ENCODE measurements at places on chromosomes 12 and 14.

- DNase-seq = peak; percentile 91
Observed at GRCh38 chr12:64221651-64222008, 466 bp downstream of the KICS2 start.

DNA sequence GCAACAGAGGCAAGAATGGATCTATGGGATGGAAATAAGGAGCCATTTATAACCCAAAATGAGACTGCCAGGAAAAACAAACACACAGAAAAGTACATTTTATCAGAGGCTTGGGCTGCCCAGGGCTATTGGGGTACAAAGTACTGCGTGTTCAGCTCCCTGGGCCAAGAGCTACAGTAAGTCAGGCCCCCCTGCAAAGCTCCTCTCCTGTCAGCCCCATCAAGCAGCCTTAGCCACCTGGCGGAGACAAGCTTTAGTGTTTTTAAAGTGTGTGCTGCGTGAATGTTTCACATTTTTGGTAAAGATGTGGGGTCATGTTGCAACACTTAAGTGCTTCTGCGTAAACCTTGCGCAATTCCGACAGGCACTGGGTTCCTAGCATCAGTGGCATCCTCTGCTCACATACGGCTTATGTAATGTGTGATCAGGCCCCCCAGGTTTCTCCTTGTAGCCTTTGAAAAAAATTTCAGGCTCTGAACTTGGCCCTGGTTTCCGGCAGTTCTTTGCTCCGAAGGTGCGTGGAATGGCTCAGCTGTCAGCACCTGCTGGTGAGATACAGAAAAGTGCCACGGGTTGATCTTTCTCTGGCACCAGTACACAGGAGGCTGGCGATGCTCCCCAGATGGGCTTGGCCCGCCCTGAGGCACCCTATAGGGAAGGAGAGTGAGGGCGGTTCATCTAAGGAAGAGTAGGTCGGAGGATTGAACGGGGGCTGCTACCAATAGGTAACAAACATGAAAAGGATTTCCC, 198.7 kb upstream of the EEA1 start:
- no peak for DNase-seq

DNA sequence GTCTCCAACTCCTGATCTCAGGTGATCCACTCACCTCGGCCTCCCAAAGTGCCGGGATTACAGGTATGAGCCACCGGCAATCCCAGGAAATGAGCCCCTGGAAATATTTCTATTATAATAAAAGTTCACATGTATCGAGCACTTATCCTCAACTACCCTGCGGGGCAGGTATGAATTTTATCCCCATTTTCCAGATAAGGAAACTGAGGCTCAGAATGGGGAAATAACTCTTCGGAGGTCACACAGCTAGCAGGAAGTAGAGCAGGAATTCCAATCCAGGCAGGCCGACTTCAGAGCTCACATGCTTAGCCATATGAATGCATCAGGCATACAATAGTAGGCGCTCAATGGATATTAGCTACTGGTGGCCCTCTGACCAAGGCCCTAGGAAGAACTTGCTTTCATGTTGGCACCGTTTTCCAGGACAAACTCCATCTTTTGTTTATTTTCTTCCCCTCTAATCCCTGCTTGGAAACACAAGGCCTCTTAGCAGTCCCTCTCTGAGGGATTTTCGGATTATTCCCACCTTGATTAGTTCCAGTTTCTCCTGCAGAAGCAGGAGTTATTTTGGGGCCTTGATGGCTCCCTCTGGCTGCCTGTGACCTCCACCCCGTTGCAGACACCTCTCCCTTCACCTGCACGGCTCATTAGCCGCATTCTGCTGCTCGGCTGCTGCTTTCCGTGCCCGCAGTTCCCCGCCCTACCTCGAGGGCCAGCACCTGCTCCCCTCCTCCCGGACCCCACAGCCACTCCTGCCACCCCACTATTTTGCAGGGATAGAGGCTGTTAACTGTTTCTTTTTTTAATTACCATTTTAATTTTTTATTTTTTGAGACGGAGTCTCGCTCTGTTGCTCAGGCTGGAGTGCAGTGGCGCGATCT, 18.7 kb upstream of the POP5 start:
- no peak for DNase-seq

- no peak for DNase-seq
Observed at GRCh38 chr14:30290001-30290400, 269.0 kb upstream of the G2E3 start.

- no peak for DNase-seq
Observed at GRCh38 chr14:85601246-85601645, 71.3 kb downstream of the FLRT2 start.

- DNase-seq = no peak
Observed at GRCh38 chr12:93979189-93979588, 169.2 kb upstream of the PLXNC1 start.

- DNase-seq = no peak
Observed at GRCh38 chr12:32921397-32921796, 24.8 kb upstream of the PKP2 start.

GRCh38 chr12:102120886-102121285, 903 bp downstream of the PARPBP start:
- peak; percentile 30 for DNase-seq

DNA sequence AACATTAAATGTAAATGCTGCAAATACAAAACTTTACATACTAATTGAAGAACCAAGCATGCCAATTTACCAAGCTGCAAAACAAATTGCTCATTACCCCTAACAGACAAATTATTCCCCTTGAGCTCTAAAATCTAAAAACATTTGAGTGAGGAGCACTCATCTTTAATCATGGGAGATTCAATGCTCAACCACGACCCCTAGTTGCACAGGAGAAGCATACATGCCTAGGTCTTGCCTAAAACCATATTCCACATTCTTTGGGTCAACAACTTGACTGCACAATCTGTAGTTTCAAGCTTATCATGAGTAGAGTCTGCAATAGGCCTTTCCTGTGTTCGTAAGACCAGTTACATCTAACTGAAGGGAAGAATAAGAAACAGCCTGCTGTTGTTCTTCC, 69.7 kb downstream of the MGAT4C start:
- DNase-seq = peak; percentile 14

- DNase-seq = no peak
Observed at GRCh38 chr12:123410041-123410412, 26.1 kb downstream of the KMT5A start.

- DNase-seq = no peak
Observed at GRCh38 chr12:89453121-89453978, 71.2 kb downstream of the GALNT4 start.

GRCh38 chr12:56300644-56301464, 724 bp upstream of the CS start:
- DNase-seq = no peak

- DNase-seq = no peak
Observed at GRCh38 chr12:82486524-82487235, 128.4 kb downstream of the METTL25 start.

DNA sequence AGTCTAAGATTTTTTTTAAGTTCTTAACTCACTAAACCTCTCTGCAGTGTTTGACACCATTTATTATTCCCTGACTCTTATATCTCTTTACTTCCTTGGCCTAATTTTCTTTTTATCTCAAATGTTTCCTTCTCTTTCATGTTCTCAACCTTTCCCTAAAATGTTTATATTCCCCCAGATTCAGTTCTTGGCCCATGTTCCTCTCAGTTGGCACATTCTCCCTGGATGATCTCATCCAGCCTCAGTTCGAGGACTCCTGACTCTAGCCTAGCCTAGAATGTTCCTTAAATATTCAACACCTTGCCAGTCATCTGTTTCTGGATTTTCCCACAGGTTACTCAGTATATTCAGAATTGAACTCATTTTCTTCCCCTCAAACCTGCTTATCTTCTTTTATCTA, 81.3 kb downstream of the SCN8A start:
- DNase-seq = no peak

DNA sequence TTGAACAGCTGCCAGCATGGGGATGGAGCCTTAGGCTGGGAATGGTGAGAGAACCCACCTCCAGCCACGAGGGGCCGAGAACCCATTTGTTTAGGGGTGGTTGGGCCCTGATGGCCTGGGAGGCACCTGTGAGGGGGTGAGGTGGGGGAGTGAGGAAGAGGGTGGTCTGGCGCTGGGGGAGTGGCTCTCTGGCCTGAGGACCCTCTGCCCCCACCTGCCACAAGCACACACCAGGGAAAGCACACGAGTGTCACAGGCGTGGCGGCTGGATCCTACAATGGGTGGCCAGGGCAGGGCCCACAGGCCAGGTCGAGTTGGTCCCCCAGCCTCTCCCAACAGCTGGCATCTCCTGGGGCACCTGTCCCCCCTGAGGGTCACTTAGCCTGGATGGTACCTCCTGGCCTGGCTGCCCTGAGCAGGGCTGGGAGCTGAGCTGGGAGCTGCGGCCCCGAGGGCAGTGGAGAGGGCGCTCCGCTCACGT, 340.5 kb downstream of the TMEM121 start:
- DNase-seq = no peak

- no peak for DNase-seq
Observed at GRCh38 chr12:54175200-54175963, 13.4 kb downstream of the SMUG1 start.

DNA sequence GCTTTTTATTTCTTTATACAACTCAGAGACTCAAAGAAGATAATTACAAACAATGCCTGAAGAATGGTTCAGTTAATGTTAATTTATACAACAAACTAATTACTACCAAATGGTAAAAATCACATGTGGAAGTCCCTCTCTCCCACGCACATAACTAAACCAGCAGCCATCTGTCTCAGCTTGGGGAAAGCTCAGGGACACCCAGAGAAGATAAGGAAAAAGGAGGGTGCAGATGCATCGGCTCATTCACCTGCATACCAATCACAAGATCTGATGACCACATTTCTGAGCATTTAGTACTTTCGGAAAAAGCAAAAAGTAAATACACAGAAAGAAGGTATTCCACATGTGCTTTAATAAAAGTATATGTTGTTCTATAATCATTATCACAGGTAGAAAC, 136.3 kb downstream of the SOX5 start:
- DNase-seq = no peak

- peak; percentile 34 for DNase-seq
Observed at GRCh38 chr12:46124848-46125619, 134.7 kb upstream of the SCAF11 start.

GRCh38 chr12:113957627-113958026, 8.5 kb downstream of the RBM19 start:
- DNase-seq = no peak
